ENCODE measurements at places on chromosomes 12 and 14.

GRCh38 chr12:109947521-109947920, 47.4 kb downstream of the TCHP start:
- no peak for DNase-seq

GRCh38 chr12:97288531-97288930, 174.1 kb upstream of the RMST start:
- no peak for DNase-seq

DNA sequence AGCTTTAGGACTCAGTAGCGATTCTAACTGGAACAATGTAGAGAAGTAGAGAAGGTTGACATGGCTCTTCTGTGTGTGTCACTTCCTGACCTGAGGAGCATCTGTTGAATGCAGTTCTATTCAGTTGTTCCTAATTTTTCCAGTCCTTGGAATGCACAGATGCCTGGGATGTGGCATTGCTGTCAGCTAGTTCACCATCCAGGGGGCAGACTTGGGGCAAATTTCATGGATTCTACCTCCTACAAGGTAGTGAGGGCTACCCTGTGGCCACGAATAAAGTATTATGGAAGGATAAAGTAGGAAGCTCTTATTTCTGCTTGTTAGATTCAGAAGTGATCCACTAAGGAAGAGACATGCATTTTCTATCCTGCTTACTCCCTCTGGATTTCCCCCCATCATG, 74.4 kb upstream of the GPATCH2L start:
- DNase-seq, result no peak

DNA sequence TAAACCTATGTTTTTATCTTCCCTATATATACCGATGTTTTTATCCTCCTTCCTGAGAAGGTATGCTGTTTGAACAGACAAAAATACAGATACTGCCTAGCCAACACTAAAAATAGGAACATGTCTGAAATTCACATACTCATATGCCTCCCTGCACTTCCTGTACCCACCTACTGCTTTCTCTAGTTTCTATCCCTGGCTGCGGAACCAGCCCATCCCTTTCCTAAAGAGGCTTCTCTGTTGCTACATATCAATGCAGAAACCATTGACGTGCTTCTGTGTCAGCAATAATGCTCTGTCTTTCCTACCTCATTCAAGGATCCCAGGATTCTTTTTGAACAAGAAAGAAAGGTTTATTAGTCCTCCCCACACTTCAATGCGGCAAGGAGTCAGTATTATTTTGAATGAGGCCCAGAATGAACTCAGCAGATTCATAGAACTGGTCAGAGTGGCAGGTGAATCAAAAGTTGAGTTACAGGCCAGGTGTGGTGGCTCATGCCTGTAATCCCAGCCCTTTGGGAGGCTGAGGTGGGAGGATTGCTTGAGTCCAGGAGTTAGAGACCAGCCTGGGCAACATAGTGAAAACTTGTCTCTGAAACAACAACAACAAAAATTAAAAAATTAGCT, 67.8 kb upstream of the NAP1L1 start:
- no peak for DNase-seq

DNA sequence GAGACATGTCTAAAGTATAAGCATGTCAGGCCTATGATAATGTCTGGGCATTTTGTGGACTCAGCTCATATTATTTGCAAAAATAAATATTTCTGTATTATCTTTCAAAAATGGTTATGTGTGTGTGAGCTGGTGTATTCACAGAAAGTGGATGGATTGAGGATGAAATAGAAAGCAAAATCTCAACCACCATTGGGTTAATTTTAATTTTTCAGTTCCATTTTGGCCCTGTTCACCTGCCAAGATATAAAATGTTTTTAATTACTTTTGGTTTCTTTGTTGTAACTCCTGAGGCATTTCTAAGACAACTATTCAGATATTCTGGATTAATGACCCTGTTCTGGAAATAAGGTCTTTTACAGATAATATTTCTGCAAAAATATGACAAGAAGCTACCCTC, 232.7 kb upstream of the PPFIA2 start:
- no peak for DNase-seq

DNA sequence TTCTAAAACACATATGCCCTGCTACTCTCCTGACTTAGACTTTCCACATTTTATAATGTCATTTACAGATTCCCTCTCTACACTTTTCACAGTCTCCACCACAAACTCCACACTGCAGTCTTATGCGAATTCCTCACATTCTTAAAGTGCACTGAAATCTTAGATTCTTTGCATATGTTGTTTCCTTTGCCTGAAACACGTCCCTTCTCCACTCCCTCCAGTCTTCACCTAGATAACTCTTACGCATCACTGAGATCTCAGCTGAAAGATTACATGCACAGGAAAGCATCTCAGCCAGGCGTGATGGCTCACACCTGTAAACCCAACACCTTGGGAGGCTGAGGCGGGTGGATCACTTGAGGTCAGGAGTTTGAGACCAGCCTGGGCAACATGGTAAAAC, 3.8 kb upstream of the ARHGAP9 start:
- DNase-seq, result no peak

GRCh38 chr14:83253870-83254269, 1720.2 kb upstream of the SEL1L start:
- no peak for DNase-seq

- DNase-seq, result no peak
These were observed 26.4 kb upstream of the AEBP2 start for GRCh38 chr12:19412844-19413243.

DNA sequence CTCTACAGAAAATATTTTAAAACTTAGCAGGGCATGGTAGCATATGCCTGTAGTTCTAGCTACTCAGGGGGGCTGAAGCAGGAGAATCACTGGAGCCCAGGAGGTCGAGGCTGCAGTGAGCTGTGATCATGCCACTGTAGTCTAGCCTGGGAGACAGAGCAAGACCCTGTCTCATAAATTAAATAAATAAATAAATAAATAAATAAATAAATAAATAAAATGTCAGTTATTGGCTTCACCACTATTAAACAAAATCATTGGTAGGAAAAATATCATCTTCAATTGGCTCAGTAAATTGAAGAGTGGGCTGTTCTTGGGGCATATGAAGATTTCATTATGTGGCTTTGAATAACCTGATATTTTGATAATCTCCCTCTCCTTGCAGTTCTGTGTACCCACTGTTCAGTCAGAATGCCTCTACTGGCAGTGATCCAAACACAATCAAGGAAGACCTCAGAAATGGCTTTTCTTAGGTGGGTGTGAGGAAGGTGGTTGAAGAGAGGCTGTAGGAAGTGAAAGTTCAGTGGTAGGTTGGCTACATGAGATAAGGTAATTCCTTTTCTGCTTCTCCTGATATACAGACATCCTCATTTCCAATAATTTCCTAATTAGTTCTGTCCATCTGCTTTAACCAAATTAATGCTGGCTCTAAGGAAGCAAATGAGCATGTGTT, 175.8 kb downstream of the MSRB3 start:
- DNase-seq, result no peak

- no peak for DNase-seq
These were observed 205.0 kb upstream of the KRR1 start for GRCh38 chr12:75716291-75717025.

- DNase-seq, result no peak
These were observed 733 bp upstream of the PPFIBP1 start for GRCh38 chr12:27523305-27523641.
